T-helper 17 cell (primary cell): ENCODE measurements at places on chromosomes 2 and 18.

DNA sequence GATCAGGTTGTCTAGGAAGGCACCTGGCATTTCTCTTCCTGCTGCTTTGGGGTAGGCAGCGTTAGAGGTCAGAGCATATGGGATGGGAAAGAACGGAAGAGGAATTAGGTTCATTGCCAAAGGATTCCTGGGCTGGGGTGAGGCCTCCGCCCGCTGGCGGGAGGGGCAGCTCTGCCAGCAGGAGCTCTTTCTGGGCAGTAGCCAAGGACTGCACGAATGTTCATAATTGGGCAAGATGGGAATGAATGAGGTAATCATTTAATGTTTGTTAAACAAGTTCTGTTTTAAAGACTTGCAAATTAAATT is 253.9 kb downstream of the AGAP1 start:
- no peak for DNase-seq

- no peak for DNase-seq
These were observed 16.3 kb upstream of the CDH2 start for GRCh38 chr18:28193177-28193778.

- DNase-seq, result no peak
These were observed 55.1 kb upstream of the MAP4K3 start for GRCh38 chr2:39492095-39492590.

GRCh38 chr2:42338567-42339190 is 22.3 kb downstream of the COX7A2L start:
- DNase-seq, result no peak

GRCh38 chr2:138630164-138630563 is 128.6 kb downstream of the SPOPL start:
- DNase-seq, result no peak

- no peak for DNase-seq
These were observed 534.9 kb downstream of the SLC4A3 start for GRCh38 chr2:220162320-220162719.

DNA sequence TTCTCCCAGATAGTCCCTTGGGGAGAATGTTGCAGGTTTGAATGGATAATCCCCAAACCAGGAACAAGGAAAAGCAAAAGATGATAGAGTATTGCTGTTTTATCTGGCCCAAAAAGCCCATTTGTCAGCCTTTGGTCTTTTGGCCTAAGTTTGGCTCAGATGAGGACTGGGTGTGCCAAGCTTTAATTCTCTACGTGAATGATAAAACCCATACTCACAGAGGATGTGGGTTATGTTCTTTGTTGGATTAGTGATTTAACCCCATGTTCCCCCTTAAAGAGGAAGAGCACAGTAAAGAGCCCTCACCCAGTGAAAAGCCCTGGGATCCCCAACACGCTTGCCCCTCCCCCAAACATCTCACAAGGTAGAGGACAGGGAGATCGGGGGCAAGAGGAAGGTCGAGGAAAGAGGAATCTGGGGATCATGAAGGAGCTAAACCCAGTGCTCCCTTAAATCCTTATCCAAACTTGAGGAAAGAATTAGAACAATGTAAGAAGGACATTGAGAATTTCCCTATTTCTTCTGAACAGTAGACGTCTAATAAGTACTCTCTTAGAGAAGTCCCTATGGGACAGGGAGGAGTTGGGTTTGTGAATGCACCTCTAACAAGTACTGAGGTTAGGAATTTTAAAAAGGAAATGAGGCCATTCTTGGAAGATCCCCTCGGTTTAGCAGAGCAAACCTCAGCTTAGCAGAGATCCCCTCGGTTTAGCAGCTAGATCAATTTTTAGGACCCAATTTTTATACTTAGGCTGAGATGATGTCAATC is 105.0 kb downstream of the HIBCH start:
- DNase-seq, result no peak

DNA sequence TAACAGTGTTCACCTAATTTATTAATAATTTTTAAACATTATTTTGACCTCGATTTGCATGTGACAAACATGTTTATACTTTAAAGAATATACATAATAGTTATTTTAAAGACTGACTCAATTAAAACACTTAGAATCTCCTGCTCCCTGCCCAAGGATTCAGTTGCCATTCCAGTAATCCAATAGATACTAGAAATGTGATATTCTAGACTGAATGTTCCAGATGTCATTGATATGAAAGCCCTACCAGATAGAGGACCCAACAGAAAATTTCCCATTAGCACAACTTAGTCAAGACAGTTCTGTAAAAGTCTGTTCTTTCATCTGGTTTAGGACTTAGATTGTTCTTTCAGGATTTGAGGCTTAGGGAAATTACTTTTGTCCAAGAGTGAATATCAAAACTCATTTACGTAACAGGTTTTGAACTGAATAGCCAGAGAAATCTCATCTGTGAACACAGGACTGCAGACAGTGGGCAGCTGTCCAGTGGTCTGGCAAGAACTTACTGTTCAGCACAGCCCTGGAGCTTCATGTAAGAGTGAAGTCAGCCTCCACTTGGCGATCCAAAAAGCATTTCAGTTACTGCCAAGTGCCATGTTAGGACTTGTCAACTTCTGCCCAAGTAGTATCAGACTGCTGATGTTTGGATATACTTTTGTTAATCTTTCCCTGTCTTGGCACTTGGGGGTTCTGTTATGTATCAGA is 77.5 kb downstream of the OSBPL6 start:
- DNase-seq, result no peak

GRCh38 chr2:148565272-148565894 is 79.2 kb upstream of the EPC2 start:
- no peak for DNase-seq

GRCh38 chr2:45483997-45484396 is 127.1 kb downstream of the SRBD1 start:
- no peak for DNase-seq

- no peak for DNase-seq
These were observed 44.0 kb downstream of the GYPC start for GRCh38 chr2:126699716-126700581.

DNA sequence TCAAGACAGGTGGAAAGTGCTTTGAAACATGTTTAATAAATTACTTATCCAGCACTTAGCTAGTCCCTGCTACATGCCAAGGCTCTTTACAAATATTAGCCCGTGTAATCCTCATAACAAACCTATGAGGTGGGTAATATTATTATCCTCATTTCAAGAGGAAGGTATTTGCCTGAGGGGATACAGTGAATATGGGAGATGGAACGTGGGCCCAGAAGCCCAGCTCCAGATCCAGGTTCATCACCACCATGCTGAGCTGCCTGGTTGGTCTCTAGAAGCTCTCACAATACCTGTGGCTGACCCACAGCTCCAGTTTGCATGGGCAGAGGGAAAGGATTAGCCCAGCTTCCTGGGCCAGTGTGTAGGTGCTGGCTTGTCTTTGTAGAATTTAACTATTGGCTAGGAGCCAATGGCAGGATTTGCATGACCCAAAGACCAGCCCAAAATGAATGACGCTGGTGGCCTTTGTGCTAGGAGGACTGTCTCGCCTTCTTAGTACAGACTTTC is 61.6 kb upstream of the ATP8B1 start:
- no peak for DNase-seq

GRCh38 chr18:49249521-49249920 is 210.9 kb downstream of the DYM start:
- DNase-seq, result no peak

DNA sequence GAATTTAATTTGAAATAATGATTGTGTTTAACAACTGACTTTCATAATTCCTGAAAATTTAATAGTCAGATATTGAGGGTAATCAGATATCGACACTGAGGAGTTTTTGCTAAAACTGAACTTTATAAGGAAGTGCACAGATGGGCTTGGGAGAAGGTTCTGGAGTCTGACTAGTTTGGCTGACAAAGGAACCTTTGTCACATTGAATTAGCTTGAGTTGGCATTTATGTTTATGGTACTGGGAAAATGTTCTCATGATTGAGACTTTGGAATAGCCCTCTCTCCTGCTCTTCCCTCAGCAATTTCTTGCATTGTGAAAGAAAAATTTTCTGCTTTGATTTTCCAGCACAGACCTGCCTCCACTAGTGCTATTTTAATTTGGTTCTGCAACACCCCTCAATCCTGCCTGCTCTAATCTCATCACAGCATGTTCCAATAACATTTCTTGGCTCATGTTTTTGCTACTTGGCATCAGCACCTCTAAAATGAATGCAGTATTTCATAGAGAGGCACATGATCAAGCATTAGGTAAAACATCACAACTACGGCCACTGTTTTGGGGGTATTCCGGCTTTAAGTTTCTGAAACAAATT is 133.9 kb upstream of the FSHR start:
- DNase-seq, result no peak

- DNase-seq, result no peak
These were observed 115.9 kb upstream of the FOSL2 start for GRCh38 chr2:28276807-28277206.

DNA sequence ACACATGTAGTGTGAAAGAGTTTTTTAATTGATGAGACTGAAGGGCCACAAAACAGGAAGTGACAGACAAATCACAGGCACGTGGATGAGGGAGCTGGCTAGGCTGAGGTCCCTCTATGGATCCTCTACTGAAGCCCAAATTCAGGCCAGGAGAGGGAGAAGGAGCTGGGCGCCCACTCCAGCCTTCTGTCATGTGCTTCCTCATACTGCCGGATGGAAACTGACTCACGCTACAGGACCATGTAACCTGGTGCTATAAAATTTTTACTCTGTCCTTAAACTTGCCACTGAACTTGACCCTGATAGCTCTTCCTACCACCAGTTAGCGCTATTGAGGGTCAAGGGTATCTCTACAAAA is 31.3 kb downstream of the PSTPIP2 start:
- no peak for DNase-seq
